ENCODE measurements at places on chromosomes 1 and 21. TPM values are rescaled to one million over a fixed set of nuclear protein-coding genes. Genes with fewer than 3 reads are reported as not detected.

DNA sequence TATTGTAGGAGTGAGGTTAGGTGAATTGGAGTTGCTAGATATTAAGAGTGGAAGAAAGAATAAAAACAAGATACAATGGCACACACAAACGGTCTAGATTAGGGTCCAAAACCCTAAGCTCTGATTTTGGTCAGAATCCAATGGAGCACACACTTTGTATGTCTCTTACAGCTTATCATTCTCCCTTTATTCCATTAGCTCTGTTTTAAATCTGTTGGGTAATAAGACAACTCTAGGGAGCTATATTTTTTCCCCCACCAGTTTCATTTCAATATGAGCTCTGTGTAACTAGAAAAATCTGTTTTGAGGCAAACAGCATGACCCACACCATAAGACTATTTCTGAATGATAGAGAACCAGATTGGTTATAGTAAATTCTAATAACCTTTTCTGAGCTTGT lies 465.6 kb downstream of the ADGRL2 start:
- DNase-seq, result no peak

DNA sequence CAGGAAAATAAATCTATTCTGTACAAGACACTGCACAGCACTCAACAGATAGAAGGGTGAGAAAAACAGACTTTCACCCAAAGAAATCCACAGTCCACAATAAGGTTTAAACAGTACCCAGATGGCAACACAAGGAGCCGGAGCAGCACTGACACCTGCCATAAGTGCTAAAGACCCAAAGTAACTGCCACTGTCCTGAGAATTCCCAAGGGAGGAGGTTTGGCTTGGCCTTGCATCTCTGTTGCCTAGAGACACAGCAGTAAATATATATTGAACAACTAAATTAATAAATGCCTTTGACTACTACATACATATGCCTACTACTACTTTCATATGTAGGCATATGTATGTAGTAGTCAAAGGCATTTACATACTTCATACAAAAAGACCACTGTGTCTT lies 68.0 kb downstream of the VAV3 start:
- no peak for DNase-seq

DNA sequence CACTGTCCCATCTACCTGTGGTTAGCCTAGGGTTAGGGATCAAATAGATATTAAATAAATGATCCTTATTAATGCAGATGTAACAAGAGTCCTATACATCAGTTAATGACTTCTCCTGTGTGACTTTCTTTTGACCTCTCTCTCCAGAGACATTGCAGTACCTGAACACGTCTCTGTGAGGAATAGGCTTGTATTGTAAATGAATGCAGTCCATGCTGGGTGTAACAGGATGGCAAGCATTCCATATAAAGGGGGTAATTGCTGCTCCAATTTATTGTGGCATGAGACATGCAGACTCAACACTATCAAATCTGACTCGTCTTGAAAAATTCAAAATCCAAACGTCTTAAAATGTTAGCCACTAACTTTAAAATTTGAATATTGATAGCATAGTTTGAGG lies 189.5 kb downstream of the PRDM2 start:
- DNase-seq, result no peak

VANGL2 gene
- 22.3 TPM for total RNA-seq

C1orf94 gene
- total RNA-seq, result not detected

DNA sequence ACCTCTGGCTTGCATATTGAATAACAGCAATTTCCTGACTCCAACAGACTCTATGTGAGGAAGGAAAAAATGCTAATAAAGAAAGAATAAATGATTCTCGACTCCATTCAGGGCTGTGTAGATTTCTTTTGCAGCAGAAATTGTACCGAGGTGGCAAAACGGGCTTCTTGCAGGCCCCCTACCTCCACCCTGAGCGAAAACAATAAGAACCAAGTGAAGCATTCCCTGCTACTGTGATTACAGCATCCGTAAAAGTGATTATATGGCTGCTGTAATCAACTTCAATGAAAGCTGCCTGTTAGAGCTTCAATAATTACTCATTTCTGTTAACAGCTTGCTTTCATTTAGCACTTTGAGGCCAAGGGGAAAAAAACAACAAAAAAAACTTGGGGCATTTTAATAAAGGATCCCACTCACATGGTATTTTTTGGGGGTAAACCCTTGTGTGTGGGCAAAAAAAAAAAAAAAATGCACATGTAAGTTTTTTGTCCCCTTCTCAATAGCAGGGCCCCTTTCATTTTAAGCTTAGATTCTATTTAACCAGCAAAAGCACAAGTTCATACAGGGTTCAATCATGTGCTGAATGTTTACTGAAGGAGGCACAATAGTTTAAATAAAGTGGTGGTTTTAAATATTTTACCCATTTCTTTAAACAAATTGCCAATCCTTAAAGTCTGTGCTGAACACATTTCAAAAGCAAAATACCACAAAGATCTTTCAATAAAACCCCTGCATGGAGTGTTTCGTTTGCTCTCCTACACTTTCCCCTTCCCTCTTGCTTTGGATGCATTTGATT lies 271.6 kb downstream of the LMO4 start:
- DNase-seq, result no peak

BEND5 gene
- total RNA-seq, result 0.64 TPM

GRCh38 chr1:37764414-37764825 lies 500 bp downstream of the EPHA10 start:
- DNase-seq, result no peak

LMX1A gene
- total RNA-seq, result not detected

DNA sequence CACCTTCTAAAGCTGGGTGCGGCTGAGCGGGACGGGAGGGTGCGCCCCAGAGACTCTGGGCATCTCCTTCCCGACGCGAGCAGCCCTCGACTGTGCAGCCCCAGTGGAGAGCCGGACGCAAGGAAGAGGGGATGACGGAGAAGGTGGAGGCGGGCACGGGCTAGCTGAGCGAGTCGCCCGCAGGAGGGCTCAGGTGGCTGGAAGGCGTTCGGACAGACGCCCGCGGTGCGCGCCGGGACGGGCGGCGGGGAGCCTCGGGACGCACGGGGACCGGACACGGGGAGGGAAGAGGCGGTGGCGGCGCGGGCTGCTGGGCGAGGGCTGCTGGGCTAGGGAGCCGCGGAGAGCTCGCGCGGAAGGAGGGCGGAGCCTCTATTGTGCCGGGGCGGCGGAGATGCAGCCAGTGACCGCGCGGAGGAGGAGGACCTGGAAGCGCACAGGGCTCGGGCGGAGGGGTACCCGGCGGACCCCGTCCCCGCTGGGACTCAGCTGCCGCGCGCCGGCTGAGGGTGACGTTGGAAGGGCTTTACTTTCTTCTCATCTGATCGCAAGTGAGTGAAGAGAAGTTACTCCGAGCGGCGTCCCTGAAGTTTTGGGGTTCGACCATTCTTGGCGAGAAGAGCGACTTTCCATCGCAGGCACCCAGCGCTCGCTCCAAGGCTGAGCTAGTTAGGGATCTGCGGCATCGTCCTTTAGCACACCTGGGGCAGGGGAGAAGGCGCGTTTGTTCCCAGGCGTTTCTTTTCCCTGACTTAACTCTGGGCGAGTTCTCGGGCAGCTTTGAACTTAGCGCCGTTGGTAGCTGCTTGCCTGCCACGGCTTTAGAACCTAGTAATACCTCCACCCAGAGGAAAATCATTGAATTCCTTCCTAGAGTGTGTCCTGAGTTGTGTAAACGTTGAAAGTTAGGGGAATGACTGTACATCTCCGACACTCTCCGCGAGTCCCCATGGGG lies at the start of gene OLFML2B:
Gene OLFML2B (minus strand): TSS at position 323 of the 955 bp plus-strand sequence. CDS start 439 bp downstream, outside the sequence.
- DNase-seq, result peak; percentile 80

GRCh38 chr1:179753061-179753460 lies 10.0 kb downstream of the FAM163A start:
- DNase-seq, result no peak

DNA sequence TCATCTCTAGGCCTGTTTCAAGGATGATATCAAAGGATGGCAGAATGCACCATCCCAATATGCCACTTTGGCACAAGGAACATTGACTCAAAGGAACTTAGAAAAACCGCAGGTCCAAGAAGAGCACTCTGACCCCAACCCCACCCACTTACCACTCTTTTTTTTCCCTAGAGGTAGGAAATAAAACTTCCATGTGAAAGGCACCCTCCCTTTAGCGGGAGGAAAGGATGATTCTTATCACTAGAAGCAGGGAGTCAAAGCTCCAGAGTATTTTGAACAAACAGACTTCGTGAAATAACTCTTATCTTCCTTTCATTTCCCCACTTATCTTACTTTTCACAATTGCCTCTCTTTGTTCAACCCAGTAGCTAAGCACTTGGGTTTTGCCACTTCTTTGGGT lies 22.2 kb downstream of the PSMG1 start:
- DNase-seq, result no peak

DNA sequence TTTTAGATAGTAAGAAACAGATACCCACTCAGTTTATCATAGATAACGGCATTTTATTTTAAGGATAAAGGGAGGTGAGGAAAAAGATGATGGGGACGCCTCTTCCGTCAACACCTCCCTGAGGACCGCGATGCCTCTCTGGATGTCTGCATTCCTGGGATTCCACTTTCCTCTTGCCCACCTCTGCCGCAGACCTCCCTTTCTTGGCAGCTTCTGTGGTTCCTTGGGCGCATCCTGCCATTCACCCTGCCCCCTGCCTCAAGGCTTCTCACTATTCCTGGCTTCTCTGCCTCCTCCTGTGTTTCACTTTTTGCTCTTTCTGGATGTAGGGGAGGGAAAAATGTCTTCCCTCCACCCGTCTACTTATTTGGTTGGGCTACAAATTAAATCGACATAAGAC lies 19.9 kb downstream of the HUNK start:
- DNase-seq, result no peak

LGR6 gene
- total RNA-seq, result 4.2 TPM

FCRL1 gene
- not detected for total RNA-seq

GRCh38 chr1:206890125-206891060 lies 6.8 kb upstream of the IL24 start:
- no peak for DNase-seq

OR2G6 gene
- total RNA-seq, result not detected

GRCh38 chr21:34055615-34056014 lies 17.8 kb upstream of the MRPS6 start:
- DNase-seq, result no peak

- DNase-seq, result no peak
These were observed 21.3 kb downstream of the MIIP start for GRCh38 chr1:12040457-12041051.

GRCh38 chr1:90763930-90764329 lies 46.8 kb upstream of the BARHL2 start:
- DNase-seq, result no peak

- no peak for DNase-seq
These were observed 4.6 kb downstream of the IVL start for GRCh38 chr1:152912900-152913299.

ATAD3A gene
- total RNA-seq, result 22.0 TPM

GRCh38 chr1:206005778-206006180 lies 2.6 kb upstream of the RAB7B start:
- peak; percentile 47 for DNase-seq

HHIPL2 gene
- total RNA-seq, result not detected

- no peak for DNase-seq
These were observed 245.5 kb downstream of the MRPL39 start for GRCh38 chr21:25361765-25362164.

- no peak for DNase-seq
These were observed 108.3 kb downstream of the POU2F1 start for GRCh38 chr1:167328816-167329483.

CELA3A gene
- not detected for total RNA-seq

DNA sequence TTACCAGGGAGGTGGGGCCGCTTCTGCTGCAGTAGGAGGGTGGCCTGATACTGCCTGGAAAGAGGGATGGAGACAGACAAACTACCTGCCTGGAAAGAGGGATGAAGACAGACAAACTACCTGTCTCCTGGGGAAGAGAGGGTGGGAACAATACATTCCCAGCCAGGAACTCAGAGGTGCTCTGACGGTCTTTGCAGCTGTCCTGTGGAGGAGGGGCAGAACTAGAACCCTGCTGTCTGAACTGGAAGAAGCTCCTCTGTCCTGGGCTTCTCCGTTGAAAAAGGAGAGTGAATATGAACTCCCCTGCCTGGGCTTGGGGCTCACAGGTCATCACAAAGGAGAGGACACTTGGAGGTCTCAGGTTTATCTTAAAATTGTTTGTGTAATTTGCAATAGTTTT lies 40.3 kb upstream of the ETV3 start:
- no peak for DNase-seq

CLDN14 gene
- total RNA-seq, result not detected

DNA sequence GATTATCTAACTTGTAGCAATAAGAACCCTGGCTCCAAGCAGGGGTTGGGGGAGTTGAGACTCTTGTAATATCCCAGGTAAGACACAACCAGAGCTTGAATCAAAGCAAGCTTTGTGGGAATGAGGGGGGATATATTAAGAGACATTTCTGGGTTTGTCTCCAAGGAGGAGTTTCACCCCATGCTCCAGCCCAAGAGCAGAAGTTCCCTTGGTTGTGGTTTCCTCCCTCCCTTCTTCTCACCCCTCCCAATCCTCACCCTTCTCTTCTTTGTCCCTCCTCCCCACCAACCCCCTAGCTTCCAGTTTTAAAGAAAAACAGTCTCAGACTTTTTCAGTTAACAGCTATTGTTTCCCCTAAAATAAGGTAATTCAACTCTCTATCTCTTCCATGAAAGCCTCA lies 11.9 kb downstream of the TRAF3IP3 start:
- no peak for DNase-seq

DNA sequence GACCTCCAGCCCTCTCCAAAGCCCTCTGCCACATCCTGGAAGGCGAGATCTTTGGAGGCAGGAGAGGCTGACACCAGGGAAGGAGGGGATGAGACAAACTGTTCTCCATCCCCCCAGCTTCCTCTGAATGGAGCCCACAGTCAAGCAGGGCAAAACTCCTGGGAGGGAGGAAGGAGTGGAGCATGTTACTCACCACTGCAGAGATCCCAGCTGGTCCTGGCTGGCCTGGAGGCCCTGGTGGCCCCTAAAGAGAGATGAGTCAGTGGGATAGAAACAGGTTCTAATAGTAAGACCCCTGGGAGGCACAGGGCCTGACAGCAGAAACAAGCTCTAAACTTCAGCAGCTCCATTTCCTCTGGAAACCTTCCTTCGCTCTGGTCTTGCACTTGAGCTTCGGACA lies 14.0 kb upstream of the PEF1 start:
- no peak for DNase-seq

GRCh38 chr1:221575605-221576004 lies 166.3 kb downstream of the DUSP10 start:
- DNase-seq, result no peak

TPTE gene
- total RNA-seq, result not detected

DNA sequence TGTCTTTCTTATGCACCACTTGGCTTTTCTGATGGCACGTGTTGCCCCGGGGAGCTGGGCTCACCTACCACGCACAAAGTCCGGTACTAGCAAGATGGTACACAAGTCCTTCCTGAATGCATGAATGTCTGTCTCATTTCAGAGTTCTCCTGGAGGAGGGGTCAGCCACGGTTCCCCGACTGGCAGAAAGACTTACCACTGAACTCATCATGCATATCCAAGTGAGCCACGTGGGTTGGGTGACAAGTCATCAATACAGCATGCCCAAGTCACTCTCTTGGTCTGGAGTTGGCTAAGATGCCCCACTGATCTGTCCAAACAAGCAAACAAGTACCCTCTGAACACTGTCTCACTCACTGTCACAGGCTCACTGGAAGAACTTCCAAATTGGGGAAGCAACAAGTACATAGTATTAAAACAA lies 28.6 kb upstream of the MX1 start:
- no peak for DNase-seq
